ENCODE measurements at places on chromosomes 7 and 10. TPM values are rescaled to one million over a fixed set of nuclear protein-coding genes. Genes with fewer than 3 reads are reported as not detected.

The GATA3 gene
- total RNA-seq: not detected

The PON1 gene
- total RNA-seq: not detected

The FAM25A gene
- total RNA-seq: not detected

The SLC18A3 gene
- not detected for total RNA-seq

The ZNF212 gene
- total RNA-seq: 8.7 TPM

All from hair follicle dermal papilla cell (primary cell).